Spinal cord (tissue), 10 donors: ENCODE measurements at places on chromosomes 1 and 21.
A peak's percentile ranks its signal among the peaks of the same experiment; 100 is the strongest.

DNA sequence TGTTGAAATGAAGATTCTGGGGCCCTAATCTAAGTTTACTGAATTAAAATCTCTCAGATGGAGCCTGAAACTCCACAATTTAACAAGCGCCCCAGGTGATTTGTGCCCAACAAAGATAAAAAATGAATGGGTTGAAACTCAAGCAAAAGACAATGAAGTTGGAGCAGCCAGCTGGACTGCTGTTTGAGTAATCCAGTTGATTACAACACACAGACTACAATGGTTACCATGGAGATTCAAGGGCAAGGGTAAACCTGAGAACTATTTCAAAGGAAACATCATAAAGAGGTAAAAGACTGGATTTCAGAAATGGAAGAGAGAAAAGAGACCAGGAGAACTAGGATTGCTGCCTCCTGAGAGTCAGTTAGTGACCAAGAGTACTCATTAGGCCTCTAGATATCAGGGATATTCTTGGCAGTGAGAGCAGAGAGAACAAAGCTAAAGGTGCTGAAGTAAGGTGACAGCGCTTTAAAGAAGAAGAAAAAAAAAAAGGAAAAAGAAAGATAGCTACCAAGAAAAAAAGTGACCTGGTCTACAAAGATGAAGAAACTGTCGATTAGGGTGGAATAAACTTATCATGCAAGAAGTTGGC is 44.5 kb downstream of the LRRC53 start:
- no peak for DNase-seq

GRCh38 chr1:24987875-24988557 is 57.9 kb upstream of the RUNX3 start:
- DNase-seq: no peak

- DNase-seq: no peak
Observed at GRCh38 chr1:233367057-233367803, 39.7 kb downstream of the MAP3K21 start.

DNA sequence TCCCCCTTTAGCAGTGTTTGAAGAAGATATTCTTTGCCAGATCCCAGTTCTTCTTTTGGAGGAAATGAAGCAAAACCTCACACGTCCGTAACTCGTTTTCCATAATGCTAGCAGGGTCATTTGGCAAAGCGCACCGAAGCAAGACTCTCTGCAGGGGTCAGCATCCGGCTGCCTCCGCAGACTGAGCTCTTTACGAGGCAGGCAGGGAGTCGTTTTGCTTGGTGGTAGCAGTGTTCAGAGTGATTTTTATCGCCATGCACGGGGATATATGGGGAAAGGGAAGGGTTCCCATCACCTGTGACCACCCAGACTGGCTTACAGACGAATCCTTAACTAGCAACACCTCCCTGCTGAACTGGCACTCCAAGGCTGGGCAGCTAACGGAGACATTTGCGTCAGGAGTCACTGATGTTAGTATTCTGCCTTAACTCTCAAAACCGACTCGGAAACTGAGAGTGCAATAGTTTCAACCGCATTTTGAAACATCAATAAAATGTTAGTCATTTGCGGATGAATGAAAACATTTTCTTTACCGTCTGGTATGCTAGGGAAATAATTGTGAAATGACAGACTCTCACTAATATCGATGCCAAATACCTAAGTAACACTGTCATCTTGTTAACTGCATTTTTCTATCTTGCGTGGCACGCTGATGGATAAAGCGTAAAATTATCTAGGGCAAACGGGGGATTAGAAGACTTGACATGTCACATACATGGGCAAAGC is 2.2 kb upstream of the NEGR1 start:
- DNase-seq: peak; percentile 87

- DNase-seq: no peak
Observed at GRCh38 chr21:45235488-45235887, 52.2 kb downstream of the POFUT2 start.

DNA sequence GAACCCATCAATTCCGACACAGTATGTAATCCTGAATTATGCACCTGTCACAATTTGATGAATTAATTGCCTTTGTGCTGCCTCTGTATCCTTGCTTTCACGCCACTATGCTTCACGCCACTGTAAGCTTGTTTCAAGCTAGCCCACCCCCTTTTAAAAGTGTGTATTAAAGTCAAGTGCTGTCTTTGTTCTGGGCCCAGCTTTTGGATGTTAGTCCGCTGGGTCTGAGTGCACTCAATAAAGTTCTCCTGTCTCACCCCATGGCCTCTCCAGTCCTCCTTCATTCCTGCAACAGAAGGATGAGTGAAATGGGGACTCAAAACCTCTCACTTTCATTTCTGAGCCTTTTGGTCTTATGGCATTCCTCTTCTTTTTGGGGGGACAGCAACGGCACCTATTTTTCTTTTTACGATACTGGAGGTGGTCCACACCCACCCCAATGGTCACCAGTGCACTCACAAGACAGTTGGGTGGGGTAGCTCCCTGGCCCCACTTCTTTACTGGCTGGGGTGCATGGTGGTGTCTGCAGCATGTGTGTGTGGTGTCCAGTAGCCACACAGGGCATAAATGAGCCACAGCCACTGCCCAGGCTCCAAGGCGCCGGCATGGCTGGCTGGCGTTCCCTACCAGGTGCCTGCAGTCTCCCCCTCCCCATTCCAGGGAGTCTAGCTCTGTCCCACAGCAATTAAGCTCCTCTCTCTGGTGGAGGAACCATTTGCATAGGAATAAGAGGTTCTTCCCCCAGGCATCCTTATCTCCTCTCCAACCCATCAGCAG is 1.8 kb downstream of the THEM4 start:
- DNase-seq: no peak

GRCh38 chr1:37485902-37486679 is 11.7 kb downstream of the ZC3H12A start:
- DNase-seq: no peak

- DNase-seq: no peak
Observed at GRCh38 chr21:14862794-14863720, 201.7 kb downstream of the NRIP1 start.

DNA sequence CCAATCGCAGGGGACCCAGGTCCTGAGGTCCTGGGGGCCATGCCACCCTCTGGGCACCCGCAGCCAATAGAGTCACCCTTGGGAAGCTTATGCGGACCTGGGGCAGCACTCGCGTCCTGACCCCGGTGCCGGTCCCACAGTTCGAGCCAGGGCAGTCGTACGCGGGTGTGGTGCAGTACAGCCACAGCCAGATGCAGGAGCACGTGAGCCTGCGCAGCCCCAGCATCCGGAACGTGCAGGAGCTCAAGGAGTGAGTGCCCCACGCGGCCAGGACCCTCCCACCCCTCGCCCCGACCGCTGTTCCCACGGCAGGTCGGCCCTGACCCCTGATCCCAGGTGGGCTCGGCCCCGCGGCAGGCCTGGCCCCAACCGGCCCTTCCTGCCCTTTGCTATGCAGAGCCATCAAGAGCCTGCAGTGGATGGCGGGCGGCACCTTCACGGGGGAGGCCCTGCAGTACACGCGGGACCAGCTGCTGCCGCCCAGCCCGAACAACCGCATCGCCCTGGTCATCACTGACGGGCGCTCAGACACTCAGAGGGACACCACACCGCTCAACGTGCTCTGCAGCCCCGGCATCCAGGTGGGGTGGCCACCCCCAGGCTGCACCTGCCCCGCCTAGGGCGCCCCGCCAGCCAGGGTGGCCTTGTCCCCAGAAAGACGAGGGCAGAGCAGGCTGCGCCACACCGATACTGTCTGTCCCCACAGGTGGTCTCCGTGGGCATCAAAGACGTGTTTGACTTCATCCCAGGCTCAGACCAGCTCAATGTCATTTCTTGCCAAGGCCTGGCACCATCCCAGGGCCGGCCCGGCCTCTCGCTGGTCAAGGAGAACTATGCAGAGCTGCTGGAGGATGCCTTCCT is 20.5 kb downstream of the COL6A1 start:
- DNase-seq: no peak

GRCh38 chr1:234188454-234188792 is 184.8 kb upstream of the COA6 start:
- DNase-seq: no peak

- DNase-seq: no peak
Observed at GRCh38 chr1:240193679-240194078, 102.0 kb downstream of the FMN2 start.

DNA sequence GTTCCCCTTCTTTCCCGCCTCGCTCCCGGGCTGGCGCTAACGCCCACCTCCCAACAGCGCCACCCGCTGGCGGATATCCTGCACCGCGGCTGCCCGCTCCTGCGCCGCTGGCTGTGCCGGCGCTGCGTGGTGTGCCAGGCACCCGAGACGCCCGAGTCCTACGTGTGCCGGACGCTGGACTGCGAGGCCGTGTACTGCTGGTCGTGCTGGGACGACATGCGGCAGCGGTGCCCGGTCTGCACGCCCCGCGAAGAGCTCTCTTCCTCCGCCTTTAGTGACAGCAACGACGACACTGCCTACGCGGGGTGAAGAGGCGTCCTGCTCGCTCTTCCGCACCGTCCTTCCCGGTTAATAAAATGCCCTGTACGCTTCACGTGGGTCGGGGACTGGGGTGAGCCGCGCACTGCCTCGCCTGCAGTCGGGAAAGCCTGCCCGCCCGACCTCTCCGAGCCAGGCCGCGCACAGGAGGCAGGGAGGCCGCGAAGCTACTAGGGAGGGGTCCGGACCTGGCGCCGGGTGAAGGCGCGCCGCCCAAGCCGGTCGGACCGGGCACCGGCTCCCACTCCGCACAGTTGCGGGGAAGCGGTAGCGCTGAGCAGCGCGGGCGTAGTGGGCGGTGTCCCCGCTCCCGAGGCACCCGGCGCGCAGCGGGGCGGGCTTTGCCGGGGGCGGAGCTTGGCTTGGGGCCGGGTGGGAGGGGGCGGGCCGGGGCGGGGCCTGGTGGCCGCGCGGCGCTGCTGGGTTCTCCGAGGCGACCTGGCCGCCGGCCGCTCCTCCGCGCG is at the start of gene ADAM15:
TSS of gene ADAM15 (plus strand) at position 757 of the 782 bp plus-strand sequence. CDS start 71 bp downstream, outside the sequence.
- DNase-seq: no peak

DNA sequence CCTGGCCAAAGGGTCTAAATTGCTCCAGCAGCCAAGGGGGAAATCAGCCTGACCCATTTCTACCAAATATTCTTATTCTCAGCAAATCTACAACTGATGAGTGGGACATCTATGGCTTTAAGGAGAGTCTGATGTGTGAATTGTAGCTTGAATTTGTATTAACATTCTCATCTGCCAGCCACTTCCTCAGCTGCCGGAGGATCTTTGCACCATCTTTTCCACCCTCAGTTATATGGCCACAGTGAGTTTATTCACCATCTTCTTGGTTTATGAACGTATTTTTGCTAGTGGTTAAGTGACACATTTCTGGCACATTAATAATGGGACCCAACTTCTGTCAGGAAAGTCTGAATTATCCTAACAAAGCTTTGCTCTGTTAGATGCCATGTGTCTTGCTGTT is 69.6 kb downstream of the COLGALT2 start:
- no peak for DNase-seq

- no peak for DNase-seq
Observed at GRCh38 chr1:29315876-29316275, 79.6 kb downstream of the PTPRU start.

DNA sequence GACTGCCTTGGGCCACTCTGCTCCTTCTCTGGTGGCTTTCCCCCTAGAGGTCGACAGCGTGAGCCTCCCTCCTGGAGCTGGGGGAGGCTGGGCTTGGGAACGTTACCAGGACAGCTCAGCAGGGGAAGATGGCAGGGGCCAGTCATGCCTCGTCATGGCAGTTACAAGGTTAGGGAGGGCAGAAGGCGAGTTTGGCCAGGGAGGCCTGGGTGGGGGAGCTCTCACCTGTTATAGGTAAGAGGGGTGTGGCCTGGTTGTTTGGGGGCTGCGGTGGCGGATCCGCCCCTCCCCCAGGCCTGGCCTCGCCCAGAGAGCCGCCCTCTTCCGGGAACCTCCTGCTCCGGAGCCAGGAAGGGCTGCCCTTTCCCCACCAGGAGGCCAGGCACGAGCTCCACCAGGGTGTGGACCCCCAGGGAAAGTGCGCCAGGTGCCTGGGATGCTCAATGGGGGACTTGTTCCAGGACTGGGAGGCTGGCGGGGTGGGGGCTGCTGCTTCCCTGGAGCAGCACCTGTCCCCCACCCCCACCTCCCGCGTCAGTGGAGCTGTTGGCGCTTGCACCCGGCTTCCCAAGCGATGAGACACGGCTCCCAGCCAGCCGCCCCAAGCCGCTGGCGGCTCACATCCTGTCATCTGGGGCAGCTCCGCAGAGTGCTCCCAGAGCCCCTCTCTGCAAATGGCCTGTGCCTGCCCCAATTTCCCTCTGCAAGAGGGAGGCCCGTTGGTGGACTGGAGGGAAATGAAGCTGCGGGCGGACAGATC is 23.6 kb upstream of the PKP1 start:
- DNase-seq: no peak

- no peak for DNase-seq
Observed at GRCh38 chr1:24600551-24600950, 42.6 kb upstream of the SRRM1 start.

DNA sequence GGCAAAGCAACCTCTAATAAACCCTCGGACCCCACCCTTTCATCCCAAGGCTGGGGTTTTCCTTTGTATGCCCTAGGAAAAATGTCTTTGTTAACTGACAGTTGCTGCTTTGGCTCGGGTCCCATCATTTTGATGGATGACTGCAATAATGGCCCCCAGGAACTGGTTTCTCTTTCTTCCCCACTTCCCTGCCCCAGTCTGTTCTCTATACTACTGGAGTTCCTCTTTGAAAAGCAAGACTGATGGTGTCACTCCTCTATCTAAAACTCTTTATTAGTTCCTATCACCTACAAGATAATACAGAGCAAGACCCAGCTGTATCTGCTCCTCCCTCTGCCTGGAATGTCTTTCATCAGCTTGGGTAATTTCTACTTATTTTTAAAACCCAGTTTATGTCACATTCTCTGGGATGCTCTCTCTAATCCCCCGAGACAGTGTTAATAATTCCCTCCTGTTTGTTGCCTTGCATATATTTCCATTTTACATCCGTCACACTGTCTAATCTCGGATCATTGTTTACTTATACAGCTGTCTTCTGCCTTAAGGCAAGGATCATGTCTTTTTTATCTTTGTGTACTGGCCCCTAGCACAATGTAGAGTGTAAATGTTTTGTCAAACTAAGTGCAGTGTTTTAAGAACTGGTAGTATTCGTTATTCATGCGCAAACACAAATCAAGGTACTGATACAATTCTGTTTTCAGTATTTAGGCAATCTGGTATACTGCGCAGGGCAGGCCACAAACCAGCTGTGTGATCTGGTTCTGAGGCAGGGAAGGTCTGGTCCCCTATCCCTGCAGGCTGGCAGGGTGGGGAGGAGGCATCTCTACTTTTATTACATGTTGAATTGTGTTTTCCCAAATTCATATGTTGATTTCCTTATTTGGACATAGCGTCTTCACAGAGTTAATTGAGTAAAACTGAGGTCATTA is 16.1 kb downstream of the SLAMF1 start:
- no peak for DNase-seq

GRCh38 chr1:116945996-116946395 is 36.3 kb downstream of the PTGFRN start:
- DNase-seq: no peak

GRCh38 chr1:167623951-167624350 is 6.1 kb upstream of the RCSD1 start:
- DNase-seq: no peak
